ENCODE measurements at places on chromosomes 1 and 21.
A peak's percentile ranks its signal among the peaks of the same experiment; 100 is the strongest.

GRCh38 chr1:151474745-151475144 lies 15.5 kb upstream of the POGZ start:
- DNase-seq, result no peak

DNA sequence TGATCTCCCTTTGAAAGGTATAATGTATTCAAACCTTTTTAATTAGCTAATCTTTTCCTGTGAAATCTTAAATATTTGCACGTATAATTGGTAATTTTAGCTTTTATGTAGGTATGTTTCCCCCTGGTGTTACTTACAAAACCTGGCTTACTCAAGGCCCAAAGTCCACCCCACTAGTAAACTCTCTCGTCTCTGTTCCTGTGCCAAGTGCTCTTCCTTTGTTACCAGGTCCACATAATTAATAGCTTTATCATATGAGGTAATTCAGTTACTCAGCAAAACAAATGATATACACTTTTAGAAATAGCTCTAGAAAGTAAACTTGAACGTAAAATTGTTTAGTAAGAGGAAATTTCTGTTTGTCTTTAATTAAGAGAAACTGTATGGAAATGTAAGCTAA lies 36.7 kb downstream of the NFIA start:
- DNase-seq, result peak; percentile 50

DNA sequence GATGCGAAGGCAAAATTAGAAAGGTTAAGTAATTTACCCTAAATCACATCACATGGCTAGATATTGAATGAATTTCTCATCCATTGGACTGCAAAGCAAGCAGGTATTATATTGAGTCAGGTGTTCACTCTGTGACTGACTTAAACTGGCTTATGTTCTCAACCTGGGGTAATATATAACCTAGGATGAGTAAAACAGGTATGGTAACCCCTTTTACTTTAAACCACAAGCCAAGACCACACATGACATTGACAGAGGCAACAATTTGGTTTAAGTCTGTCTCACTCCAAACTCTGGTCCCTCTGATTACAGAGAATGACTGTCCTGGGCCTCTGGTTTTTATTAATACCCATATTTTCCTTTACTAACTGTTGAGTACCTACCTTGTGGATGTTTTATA lies 33.3 kb downstream of the MAEL start:
- DNase-seq, result no peak

DNA sequence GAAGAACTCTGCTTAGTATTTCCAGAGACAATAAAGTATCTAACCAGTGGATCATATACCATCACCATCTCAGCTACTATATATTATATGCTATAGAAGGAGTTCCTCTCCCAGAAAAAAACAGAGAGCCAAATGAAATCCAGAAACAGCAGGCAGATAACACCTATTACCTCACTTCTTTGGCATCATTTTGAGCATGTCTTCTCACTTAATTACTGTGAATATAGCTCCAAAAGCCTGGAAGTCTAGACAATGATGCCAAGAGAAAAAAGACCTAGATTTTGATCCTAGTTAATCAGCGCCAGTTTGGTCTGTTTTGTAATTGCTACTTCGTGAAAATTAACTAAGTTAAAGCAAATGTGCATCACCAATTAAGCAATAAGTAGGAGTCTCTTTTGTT lies 131.3 kb downstream of the EIF4G3 start:
- DNase-seq, result no peak

DNA sequence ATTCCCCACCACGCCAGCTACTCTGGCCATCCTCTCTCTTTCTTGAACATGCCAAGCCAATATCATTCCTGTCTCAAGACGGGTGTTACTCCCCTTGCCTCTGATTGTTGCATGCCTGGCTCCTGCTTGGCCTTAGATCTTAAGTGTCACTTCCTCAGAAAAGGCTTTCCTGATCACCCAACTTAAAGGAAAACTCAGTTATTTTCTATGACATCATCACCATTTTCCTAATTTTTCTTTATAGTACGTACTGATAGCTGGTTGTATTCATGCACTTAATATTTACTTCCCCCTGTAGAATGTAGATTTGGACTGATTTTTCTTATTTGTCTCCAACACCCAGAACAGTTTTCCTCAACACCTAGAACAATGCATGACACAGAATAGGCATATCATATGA lies 123.8 kb upstream of the TSPAN2 start:
- no peak for DNase-seq
